Osteocyte (in vitro differentiated cells): ENCODE measurements at places on chromosomes 1 and 21.

DNA sequence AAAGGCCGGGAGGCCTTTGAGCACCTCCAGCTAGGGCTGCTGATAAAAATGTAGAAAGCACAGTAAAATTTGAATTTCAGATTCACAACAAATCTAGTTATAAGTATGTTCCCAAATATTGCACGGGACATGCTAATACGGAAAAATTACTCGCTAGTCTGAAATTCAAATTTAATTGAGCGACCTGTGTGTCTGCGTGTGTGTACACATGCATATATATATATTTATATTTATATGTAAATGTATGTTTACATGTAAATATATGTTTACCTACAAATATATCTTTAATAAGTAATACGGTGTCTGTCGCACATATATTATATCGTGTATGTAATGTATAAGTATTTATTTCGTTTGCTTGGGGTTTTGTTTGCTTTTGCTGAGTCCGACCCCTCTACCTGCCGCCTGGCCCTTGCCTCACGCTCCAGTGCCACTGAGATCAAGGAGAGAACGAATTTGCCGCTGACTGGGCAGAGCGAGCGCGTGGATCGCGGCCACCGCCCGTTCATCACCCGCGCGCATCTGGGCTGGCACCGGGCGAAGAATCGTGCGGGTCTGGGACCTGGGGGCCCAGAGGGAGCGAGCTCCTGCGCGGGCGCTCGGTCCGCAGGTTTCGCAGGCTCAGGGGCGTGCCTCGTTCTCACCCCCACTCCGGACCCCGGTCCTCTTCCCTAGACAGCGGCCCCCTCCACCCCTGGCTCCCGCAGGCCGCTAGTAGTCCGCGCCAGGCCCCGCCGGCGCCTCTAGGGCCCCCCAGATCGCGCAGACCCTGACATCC lies 534 bp upstream of the WRAP73 start:
- peak overlapping the region; percentile 71 for H3K4me3 ChIP-seq
- peaks cover 21% of the 10 kb centered on the region for H3K4me1 ChIP-seq
- DNase-seq: no peak
- peaks cover 9% of the 10 kb centered on the region for H3K36me3 ChIP-seq
- H3K27ac ChIP-seq: no peak overlapping the region
- H3K27me3 ChIP-seq: peaks cover 37% of the 10 kb centered on the region

DNA sequence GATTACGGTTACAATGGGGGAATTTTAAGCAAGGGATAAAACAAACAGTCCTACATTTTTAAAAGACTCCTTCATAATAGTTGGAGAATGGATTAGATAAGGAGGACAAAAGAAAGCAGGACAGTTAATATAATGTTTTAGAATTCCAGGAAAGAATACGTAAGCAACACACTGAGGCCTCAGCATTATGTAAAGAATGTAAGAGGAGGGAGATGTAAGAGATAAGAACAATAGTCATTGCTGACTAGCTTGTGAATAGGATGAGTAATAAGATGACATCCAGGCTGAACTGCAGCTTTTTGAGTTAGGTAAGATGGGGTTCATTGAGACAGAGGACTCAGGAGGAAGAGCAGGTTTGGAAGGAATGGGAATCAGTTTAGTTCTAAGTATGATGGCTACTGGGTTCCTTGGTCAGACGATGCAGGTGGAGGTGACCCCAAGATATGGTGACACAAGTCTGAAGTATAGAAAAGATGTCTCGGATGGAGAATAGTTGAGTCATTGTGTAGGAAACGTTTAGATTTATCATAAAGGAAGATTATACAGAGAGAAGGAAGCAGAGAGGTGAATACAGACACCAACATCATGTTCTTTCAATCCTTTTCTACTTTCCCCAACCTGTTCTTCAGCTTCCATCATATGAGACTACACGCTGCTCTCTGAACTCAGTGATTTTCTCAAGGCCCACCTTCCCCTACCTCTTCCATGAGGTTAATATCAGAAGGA lies 372.8 kb downstream of the PTBP2 start:
- no peaks in the 10 kb centered on the region for H3K27me3 ChIP-seq
- no peak overlapping the region for H3K4me3 ChIP-seq
- DNase-seq: no peak
- H3K27ac ChIP-seq: no peak overlapping the region
- peaks cover 12% of the 10 kb centered on the region for H3K4me1 ChIP-seq
- H3K36me3 ChIP-seq: peaks cover 25% of the 10 kb centered on the region

DNA sequence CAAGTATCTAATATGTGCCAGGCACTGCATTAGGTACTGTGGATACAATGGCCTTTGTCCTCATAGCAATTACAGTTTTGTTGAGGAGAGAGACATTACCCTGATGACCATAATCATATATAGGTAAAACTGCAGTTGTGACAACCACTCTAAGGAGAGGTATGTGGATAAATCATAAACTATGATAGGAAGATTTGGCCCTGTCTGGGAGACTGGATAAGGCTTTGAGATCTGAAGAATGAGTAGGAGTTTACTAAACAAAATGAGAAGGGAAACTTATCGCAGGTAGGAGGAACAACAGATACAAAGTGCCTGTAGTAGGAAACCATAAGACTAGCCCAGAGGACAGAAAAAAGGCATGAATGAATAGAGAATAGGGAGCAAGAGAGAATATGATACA lies 4.4 kb downstream of the TMCO1 start:
- peaks cover 20% of the 10 kb centered on the region for H3K4me1 ChIP-seq
- H3K36me3 ChIP-seq: peaks cover 36% of the 10 kb centered on the region
- no peak overlapping the region for H3K27ac ChIP-seq
- no peaks in the 10 kb centered on the region for H3K27me3 ChIP-seq
- DNase-seq: no peak
- H3K4me3 ChIP-seq: no peak overlapping the region

GRCh38 chr1:211549092-211549711 lies 29.8 kb downstream of the SLC30A1 start:
- no peaks in the 10 kb centered on the region for H3K36me3 ChIP-seq
- peaks cover 13% of the 10 kb centered on the region for H3K27me3 ChIP-seq
- H3K4me1 ChIP-seq: peaks cover 13% of the 10 kb centered on the region
- H3K4me3 ChIP-seq: no peak overlapping the region
- DNase-seq: no peak

DNA sequence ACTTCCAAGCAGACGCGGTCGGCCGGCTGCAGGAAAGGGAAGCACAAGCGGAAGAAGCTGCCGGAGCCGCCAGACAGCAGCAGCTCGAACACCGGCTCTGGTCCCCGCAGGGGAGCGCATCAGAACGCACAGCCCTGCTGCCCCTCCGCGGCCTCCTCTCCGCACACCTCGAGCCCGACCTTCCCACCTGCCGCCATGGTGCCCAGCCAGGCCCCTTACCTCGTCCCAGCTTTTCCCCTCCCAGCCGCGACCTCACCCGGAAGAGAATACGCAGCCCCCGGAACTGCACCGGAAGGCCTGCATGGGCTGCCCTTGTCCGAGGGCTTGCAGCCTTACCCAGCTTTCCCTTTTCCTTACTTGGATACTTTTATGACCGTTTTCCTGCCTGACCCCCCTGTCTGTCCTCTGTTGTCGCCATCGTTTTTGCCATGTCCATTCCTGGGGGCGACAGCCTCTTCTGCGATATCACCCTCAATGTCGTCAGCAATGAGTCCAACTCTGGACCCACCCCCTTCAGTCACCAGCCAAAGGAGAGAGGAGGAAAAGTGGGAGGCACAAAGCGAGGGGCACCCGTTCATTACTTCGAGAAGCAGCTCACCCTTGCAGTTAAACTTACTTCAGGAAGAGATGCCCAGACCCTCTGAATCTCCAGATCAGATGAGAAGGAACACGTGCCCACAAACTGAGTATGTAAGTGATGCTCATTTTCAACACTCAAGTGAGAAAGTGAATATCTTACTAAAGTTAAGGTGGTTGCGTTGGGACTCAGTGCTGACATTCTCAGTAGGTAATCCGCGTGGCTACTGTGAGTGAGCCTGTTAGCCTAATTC lies 25.5 kb downstream of the UTS2 start:
- no peak for DNase-seq
- no peak overlapping the region for H3K4me3 ChIP-seq
- H3K27me3 ChIP-seq: no peaks in the 10 kb centered on the region
- H3K27ac ChIP-seq: no peak overlapping the region
- no peaks in the 10 kb centered on the region for H3K4me1 ChIP-seq

GRCh38 chr1:112296908-112297307 lies 99.1 kb upstream of the CTTNBP2NL start:
- no peak for DNase-seq
- H3K27ac ChIP-seq: no peak overlapping the region
- no peaks in the 10 kb centered on the region for H3K36me3 ChIP-seq
- H3K4me3 ChIP-seq: no peak overlapping the region
- H3K27me3 ChIP-seq: peaks cover 24% of the 10 kb centered on the region
- H3K4me1 ChIP-seq: peaks cover 2% of the 10 kb centered on the region

DNA sequence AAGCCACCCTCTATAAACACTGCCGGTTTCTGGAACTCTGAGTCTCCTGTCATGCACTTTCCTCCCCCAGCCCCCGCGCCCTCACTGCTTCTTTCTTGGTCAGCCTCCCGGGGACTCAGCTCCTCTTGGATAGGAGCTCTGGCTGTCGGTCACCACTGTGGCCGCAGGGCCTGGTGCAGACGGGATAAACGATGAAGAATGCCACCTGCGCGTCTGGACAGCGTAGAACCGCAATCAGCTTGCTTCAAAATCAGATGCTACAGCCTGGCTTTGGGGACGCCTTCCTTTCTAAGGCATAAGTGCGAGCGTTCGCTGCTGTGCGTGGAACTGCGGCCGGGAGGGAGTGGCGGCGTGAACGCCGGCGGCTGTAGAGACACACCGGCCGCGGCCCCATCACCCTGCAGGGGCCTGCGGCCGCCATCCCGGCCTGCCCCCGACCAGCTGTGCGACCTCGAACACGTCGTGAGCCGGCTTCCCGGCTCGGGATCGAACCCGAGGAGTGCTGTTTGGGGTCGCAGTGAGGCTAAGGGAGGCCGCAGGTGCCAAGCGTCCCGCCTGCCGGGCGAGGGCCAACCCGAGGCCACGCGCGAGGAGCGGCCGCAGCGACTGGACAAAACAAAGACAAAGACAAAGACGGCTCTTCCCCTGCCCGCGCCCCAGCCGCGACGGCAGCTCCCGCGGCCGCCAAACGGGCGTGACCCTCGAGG lies 688 bp downstream of the PTTG1IP start:
- peak overlapping the region; percentile 93 for H3K4me3 ChIP-seq
- peaks cover 1% of the 10 kb centered on the region for H3K36me3 ChIP-seq
- H3K4me1 ChIP-seq: peaks cover 65% of the 10 kb centered on the region
- peak overlapping the region; percentile 92 for H3K27ac ChIP-seq
- H3K27me3 ChIP-seq: no peaks in the 10 kb centered on the region

- no peak overlapping the region for H3K27ac ChIP-seq
- no peaks in the 10 kb centered on the region for H3K36me3 ChIP-seq
- H3K4me1 ChIP-seq: no peaks in the 10 kb centered on the region
- no peaks in the 10 kb centered on the region for H3K27me3 ChIP-seq
- no peak overlapping the region for H3K4me3 ChIP-seq
Observed at GRCh38 chr1:232062967-232063366, 436.4 kb downstream of the DISC1 start.

- H3K36me3 ChIP-seq: no peaks in the 10 kb centered on the region
- no peak for DNase-seq
- H3K27me3 ChIP-seq: no peaks in the 10 kb centered on the region
Observed at GRCh38 chr1:28249866-28250295, 9.4 kb upstream of the SESN2 start.

DNA sequence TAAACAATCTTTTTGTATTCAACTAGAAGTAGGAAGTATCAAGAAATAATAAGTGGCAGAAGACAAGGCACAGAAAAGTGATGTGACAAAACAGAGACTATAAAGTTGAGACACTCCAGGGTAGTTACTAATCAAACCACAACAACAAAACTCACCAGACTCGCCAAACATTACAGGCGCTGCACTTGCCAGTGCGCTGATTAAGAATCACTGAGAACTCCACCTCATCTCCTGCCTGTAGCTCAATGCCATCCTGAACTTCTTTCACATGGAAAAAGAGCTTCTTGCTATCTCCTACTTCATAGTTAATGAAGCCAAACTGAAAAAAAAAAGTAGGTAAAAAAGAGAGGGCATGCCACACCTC lies 2.8 kb upstream of the NRAS start:
- H3K27me3 ChIP-seq: no peaks in the 10 kb centered on the region
- peaks cover 19% of the 10 kb centered on the region for H3K4me1 ChIP-seq
- DNase-seq: no peak
- peaks cover 43% of the 10 kb centered on the region for H3K36me3 ChIP-seq
- H3K27ac ChIP-seq: no peak overlapping the region

DNA sequence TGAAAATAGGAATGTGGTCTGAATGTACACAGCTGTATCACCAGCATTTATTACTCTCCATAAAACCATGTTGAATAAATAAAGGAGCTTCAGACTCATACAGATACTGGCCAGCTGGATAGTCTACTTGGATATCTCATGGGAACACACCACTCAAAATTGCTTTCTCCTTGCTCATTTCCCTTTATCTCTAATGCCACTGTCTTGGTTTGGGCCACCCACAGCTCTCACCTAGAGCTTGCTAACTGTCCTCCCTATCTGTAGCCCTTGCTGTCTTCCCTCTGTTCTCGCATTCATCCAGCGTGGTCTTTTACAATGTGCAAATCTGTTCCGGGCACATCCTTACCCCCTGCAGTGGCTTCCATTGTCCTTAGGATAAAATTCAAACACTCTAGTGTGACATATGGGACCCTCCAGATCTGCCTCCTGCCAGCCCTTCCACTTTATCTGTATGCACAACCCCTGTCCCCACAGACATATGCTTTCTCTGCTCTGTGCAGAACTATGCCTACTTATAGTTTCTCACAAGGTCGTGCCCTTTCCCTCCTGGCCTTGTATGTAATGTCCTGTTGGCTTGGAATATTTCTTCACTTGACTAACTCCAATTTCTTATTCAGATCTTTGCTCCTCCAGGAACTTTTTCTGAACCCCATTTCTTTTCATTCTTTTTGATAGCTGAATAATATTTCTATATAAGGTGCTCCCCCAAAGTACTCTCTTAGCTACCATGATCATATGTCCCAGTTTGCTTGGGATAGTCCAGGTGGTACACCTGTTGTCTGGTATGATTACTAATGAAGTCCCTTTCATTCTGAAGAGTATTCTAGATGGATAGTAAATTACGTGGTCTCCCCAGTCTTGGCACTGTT lies 2.9 kb downstream of the FLVCR1 start:
- no peak for DNase-seq
- H3K36me3 ChIP-seq: peaks cover 2% of the 10 kb centered on the region
- no peak overlapping the region for H3K4me3 ChIP-seq
- no peak overlapping the region for H3K27ac ChIP-seq
- no peaks in the 10 kb centered on the region for H3K27me3 ChIP-seq

- DNase-seq: no peak
- no peak overlapping the region for H3K27ac ChIP-seq
- H3K4me3 ChIP-seq: no peak overlapping the region
- no peaks in the 10 kb centered on the region for H3K27me3 ChIP-seq
- H3K36me3 ChIP-seq: peaks cover 2% of the 10 kb centered on the region
Observed at GRCh38 chr1:13730291-13730690, 30.3 kb downstream of the PRDM2 start.

DNA sequence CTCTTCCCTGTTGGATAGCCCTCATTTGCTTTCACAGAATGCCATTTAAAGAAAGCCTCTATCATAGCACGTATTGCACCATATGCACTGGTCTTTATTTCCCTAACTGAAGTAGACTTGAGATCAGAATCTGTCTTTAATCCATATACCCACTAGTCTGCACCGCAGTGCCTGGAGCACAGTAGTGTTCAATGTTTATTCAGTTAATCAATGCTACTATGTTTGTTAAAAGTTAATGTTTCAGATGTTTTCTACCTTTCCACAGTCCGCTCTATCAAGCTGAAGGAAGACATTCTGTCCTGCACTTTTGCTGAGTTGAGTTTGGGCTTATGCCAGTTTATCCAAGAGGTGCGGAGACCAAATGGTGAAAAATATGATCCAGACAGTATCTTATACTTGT lies 139.2 kb downstream of the ZMYM4 start:
- no peak overlapping the region for H3K27ac ChIP-seq
- DNase-seq: no peak
- H3K27me3 ChIP-seq: no peaks in the 10 kb centered on the region
- no peaks in the 10 kb centered on the region for H3K4me1 ChIP-seq
- peaks cover 56% of the 10 kb centered on the region for H3K36me3 ChIP-seq
